ENCODE measurements at places on chromosomes 3 and 15.

GRCh38 chr3:56885453-56885852 is 83.7 kb upstream of the ARHGEF3 start:
- DNase-seq = no peak

GRCh38 chr3:127486321-127486944 is 104.1 kb downstream of the TPRA1 start:
- no peak for DNase-seq

- no peak for DNase-seq
Observed at GRCh38 chr3:65787827-65788226, 250.9 kb downstream of the MAGI1 start.

- no peak for DNase-seq
Observed at GRCh38 chr3:14762701-14763100, 56.1 kb upstream of the FGD5 start.
